ENCODE measurements at places on chromosomes 2 and 18. TPM values are rescaled to one million over a fixed set of nuclear protein-coding genes. Genes with fewer than 3 reads are reported as not detected.
A peak's percentile ranks its signal among the peaks of the same experiment; 100 is the strongest.

Gene PLCL1
- total RNA-seq: not detected

GRCh38 chr2:40488101-40488601 lies 36.3 kb upstream of the SLC8A1 start:
- DNase-seq: peak; percentile 54

Gene ATP6V1C2
- 0.12 TPM for total RNA-seq

Gene SKOR2
- not detected for total RNA-seq

DNA sequence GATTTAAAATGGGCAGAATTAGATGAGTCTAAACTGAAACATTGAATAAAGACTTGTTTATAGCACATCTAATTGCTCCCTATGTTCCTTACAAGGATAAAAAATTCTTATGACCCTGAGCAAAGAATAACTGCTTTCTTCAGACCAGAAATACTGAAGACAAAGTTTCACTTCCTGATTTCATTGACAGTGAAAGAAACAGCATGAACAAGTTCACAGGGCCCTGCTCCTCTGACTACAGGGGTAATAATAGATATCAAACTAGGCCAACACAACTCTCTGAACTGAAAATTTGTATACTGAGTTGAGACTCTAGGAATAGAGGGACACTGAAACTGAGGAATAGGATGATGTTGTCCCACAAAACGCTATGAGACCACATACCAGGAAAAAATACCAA lies 1383.3 kb upstream of the CDH2 start:
- no peak for DNase-seq
